ENCODE measurements at places on chromosomes 6 and 20.

DNA sequence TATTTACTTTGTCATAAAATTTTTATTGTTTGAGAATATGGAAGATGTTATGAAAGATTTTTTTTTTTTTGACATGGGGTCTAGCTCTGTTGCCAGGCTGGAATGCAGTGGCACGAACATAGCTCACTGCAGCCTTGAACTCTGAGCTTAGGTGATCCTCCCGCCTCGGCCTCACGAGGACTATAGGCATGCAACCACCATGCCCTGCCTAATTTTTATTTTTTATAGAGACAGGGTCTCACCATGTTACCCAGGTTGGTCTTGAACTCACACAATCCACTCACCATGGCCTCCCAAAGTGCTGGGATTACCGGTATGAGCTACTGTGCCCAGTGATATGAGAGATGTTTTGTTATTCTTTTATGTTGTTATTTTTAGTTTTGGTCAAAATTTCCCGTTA is 295.8 kb downstream of the TBC1D7 start:
- no peak for DNase-seq

GRCh38 chr20:58246346-58246745 is 17.9 kb upstream of the ANKRD60 start:
- DNase-seq: no peak

DNA sequence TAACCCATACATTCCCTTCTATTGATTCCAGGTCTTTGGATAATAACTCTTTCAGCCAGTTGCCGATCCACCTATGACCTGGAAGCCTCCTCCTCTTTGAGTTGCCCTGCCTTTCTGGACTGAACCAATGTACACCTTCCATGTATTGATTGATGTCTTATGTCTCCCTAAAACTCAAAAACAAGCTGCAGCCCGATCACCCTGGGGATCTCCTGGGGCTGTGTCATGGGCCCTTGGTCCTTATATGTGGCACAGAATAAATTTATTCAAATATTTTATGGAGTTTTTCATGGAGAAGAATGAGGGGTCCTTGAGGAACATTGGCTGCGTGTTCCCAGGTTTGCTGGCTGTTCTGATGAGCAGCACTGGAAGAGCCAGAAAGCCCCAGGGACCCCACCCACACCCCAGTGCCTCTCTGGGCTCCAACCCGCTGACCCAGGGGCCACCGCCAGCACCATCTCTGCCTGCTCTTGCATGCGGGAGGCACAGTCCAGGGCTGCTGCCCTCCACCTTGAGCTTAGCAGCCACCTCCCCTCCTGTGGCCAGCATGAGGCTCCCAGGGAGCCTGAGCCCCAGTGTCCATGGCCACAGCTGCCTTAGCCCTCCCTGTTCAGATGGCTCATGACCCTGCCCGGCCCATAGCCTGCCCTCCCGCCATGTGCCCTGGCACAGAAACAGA is 36.5 kb upstream of the CST7 start:
- no peak for DNase-seq

DNA sequence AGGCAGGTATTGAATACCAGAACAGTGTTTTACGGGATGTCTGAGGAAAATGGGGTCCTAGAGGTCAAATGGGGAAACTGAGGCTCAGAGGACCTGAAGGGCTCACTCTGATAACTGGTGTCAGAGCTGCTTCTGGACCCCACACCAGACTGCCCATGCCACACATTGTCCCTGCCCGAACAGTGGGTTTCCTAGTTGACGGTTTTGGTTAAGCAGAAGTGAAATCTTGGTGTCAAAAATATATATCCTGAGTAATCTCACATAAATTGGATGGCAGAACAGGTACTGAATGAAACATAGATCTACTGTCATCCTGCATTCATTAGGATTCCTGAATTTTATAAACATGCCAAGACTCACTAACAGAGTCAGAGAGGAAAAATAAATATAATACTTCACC is 16.3 kb downstream of the NOX3 start:
- no peak for DNase-seq

DNA sequence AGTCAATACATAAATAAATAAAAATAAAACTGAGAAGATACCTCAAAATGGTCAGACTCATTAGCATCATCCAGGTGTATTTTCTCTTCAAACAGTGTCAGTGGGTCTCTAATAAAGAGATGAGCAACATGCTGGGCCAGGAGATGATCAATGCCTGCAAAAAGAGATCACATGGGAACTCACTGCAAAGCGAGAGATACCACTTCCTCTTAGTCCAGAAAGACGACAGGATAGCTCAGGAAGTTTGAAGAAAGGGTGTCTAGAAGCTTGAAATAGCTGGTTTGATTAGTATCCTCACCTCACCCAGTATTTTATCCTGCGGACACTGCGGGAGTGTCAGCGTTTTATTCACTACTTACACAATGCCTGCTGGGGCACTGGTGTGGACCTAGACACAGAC is 38.0 kb downstream of the GCLC start:
- DNase-seq: no peak

DNA sequence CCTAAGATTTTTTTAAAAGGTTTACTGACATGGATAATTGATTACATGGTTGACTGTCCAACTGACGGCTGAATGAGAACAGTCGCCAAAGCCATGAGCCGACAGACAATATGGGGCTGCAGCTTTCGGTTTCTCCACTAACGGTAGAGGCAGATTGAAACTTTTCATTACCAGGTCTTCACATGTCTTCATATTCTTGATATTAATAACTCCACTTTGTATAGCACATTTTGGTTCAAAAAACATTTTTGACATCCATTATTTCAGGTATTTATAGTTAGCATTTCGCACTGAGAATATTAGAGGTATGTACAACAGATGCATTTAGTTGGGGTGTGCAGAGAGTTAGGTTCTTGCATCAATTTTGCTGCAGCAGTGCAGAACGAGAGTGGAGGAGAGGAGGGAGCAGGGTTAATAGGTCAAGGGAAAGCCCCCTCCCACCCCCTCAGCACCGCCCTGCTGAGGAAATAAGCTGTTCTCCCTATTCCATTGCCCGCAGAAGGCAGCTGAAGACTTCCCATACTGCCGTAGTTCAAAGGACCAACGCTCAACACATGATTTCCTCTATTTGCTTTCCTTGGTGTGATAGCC is 73.6 kb upstream of the ADTRP start:
- DNase-seq: peak; percentile 71

DNA sequence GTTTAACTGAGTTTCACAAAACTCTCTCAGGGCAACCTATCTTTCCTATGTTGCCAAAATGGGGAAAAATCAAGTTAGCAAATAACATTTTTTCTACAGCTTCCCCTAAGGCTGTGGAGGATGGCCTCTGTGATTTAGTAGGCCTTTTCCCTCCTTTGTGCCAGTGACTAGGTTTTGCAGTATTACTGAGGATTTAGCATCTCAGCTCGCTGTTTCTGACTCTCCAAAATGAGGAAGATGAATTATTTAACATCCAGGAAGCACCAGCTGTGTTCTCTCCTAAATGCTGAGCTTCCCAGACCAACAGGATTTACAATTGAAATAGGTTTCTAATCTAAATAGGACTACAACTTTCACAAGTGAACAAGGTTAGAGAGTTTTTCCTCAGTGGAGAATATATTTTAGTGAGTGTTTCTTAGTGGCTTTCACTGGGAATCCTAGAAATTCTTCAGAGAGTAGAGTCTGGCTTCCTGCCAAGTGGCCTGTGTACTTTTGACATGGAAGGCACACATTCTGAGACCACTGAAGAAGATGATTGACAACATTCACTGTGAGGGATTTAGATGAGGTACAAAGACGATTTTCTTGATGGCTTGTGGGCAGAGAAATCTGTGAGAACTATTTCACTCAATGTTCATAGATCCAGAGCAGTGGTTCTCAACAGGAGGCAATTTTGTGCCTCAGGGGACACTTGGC is 62.4 kb downstream of the PTCHD4 start:
- peak; percentile 56 for DNase-seq

- no peak for DNase-seq
Measured at GRCh38 chr20:49028684-49029083, 17.4 kb upstream of the CSE1L start.

DNA sequence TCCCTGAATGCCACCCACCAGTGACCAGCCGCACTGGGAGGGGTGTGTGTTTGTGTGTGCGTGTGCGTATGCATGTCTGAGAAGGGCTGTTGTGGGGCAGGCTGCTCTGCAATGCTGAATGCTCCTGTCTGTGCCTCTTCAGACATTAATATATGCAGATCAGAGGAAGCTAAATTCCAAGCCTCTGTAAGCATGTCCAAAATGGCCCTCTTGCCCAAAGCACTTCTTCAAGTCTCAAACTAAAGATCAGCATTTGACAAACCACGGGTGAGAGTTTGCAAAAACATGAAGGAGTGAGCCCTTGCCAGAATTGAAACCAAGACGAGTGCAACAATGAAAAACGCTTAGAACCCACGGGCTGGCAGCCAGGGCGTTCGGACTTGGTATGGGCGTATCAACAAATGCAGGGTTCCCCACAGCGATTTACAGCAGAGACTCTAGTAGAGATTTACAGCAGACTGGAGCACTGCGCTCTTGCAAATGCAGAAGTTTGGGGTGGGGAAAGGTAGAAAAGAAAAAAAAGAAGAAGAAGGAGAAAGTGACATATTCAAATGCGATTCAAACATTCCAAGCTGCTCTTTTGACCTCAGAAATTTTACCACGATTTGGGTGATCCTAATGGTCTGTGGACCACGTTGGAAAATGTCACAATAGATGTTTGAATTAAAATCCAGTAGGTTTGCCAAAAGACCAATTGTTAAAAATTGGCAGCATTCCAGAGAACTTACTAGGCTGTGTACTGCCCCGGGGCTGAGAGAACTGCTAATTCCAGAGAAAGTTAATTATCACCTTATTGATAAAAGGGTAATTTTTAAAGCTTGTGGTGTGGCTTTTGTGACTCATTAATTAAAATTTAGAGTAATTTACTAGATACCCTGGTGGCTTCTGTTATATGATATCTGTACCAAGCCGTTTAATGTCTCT is 3.5 kb downstream of the SCML4 start:
- DNase-seq: no peak

DNA sequence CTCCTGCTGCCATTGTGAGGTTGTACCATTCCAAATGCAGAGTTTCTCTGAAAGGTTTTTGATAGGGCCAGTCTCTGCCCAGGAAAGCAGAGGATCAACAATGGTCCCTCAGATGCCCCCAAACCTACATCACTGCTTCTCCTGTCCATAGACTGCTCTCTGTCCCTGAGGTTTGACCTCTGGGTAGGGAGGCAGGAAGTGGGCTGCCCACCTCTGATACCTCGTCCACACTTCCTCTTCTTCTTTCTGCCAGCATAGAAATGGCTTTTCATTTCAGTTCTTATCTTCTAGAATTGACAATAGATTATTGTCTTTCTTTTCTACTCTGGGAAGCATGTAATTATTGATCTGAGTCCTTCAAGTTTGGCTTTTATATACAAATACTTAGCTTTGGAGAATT is 170.6 kb downstream of the TRMT11 start:
- DNase-seq: no peak

DNA sequence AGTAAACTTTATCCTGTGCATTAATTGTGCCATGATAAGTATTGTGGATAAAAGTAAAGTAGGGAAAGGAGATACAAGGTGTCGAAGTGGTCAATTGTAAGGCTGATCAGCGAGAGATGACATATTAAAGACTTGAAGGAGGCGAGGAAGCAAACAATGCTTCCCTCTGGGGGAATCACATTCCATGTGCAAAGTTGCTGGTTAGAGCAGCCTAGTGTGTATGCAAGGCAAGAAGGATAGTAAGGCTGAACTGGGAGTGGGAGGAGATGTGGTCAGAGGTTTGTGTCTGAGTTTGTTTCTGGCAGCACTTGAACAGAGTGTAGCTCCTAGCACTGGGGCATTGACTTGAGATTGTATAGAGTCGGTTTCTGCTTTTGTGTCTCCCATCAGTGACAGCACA is 122.9 kb downstream of the SLC35F1 start:
- DNase-seq: no peak

DNA sequence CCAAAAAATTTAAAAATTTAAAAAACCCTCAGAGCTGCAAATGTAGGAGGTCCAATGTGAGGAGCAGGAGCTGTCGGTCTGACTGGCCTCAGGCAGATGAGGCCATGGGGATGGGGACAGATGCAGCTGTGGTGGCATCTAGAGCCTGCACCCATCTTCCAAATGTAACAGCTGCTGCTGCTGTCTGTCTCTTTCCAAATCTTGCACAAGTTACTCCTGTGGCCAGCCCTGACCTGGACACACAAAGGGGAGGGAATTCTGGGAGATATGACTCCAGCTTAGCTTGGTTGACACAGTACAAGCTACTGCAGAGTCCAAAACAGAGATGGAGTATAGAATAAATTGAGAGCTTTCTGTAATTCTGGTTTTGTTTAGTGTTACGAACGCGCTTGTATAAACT is 115.2 kb downstream of the PRND start:
- DNase-seq: no peak

DNA sequence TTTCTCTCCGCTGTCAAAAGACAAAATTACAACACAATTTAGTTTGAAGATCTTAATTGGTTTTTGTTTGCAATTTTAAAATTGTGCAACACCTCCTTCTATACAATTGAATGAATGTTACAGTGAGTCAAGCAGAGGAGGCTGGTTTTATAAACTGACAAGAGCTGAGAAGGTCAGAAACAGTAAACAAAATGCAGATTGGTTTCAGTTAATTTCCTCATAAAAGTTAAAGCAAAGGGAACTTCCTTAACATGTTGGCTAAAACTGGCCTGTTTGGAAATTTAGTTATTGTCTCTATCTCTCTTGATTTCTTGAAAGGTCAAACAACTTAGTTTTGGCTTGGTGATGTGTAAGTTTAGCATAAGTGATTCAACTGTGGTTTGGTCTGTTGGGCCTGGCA is 22.2 kb downstream of the KHDC1L start:
- no peak for DNase-seq

GRCh38 chr6:33671744-33672072 is 39.8 kb downstream of the UQCC2 start:
- no peak for DNase-seq

GRCh38 chr6:24660105-24660504 is 6.6 kb downstream of the TDP2 start:
- DNase-seq: peak; percentile 68

DNA sequence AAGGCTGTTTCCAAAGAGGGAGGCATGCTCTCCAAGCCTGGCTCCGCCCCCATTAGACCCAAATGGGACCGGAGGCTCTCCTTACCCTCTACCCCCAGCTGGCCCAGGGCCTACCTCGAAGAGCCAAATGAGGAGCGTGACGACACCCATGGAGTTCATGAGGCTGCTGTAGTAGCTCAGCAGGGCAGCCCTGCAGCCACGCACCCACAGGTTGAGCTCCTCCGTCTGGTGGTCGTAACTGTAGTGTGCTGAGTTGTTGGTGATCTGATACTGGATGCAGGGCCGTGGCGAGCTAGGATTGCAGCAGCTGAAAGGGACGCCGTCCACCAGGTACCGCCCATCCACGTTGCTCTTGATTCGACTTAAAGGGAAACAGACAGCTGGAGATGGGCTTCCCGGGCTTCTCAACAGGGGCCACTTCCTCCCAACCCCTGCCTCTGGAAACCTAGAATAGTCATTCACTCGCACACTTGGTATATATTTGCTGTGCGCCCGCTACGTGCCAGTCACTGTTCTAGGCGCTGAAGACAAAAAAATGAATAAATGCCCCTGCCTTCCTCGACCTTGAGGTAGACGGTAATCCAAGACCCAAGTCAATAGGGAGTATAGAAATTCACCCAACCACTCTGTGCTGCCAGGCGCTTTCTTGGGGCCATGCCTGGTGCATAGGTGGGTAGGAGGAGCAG is 18.0 kb downstream of the PRPH2 start:
- DNase-seq: no peak

All from suppressor macrophage treated with lipopolysaccharide for 1 hour (primary cell).